ENCODE measurements at places on chromosomes 5 and 9. TPM values are rescaled to one million over a fixed set of nuclear protein-coding genes. Genes with fewer than 3 reads are reported as not detected.

The CATSPER3 gene
- polyA plus RNA-seq, result 0.56 TPM

The LECT2 gene
- polyA plus RNA-seq, result not detected

The EGFL7 gene
- 56.7 TPM for polyA plus RNA-seq

The PHAX gene
- 58.1 TPM for polyA plus RNA-seq

The CARD6 gene
- not detected for polyA plus RNA-seq

The FOXD4L3 gene
- not detected for polyA plus RNA-seq

The FGF1 gene
- polyA plus RNA-seq, result not detected

The NIPSNAP3A gene
- polyA plus RNA-seq, result 59.7 TPM

The PHYHD1 gene
- polyA plus RNA-seq, result 35.5 TPM

The GARIN3 gene
- polyA plus RNA-seq, result not detected

The ADRA1B gene
- polyA plus RNA-seq, result 0.45 TPM

The IL17B gene
- 152 TPM for polyA plus RNA-seq

The FOXD4L6 gene
- 0.11 TPM for polyA plus RNA-seq

The UBAC1 gene
- polyA plus RNA-seq, result 38.4 TPM

The SLC36A2 gene
- polyA plus RNA-seq, result 0.32 TPM

The PPP2R2B gene
- not detected for polyA plus RNA-seq

The TRAF1 gene
- polyA plus RNA-seq, result 5.3 TPM

The FOXD1 gene
- 0.68 TPM for polyA plus RNA-seq

The CD274 gene
- polyA plus RNA-seq, result 1.1 TPM

The DAB2 gene
- 111 TPM for polyA plus RNA-seq

The IFNB1 gene
- polyA plus RNA-seq, result not detected

The ANKRD18B gene
- not detected for polyA plus RNA-seq

The BARX1 gene
- not detected for polyA plus RNA-seq

The MEIKIN gene
- not detected for polyA plus RNA-seq

The DENND4C gene
- polyA plus RNA-seq, result 41.1 TPM

The PFN3 gene
- not detected for polyA plus RNA-seq

The SLC6A7 gene
- not detected for polyA plus RNA-seq

The CFAP157 gene
- polyA plus RNA-seq, result 1.7 TPM

The FCN2 gene
- not detected for polyA plus RNA-seq

The CDH18 gene
- 7.5 TPM for polyA plus RNA-seq

The PKD2L2 gene
- polyA plus RNA-seq, result 0.24 TPM

Measured in muscle of arm (tissue), 14 donors.